ENCODE measurements at places on chromosomes 4 and X.

GRCh38 chr4:68654946-68655721, 15.3 kb downstream of the UGT2B15 start:
- DNase-seq: no peak

GRCh38 chr4:15130441-15130840, 128.2 kb downstream of the CPEB2 start:
- no peak for DNase-seq

- no peak for DNase-seq
Observed at GRCh38 chrX:124383354-124383753, 37.0 kb downstream of the SH2D1A start.

- DNase-seq: no peak
Observed at GRCh38 chrX:129804806-129805205, 25.1 kb downstream of the SASH3 start.

- DNase-seq: no peak
Observed at GRCh38 chr4:163380703-163381102, 37.0 kb downstream of the NPY5R start.

GRCh38 chrX:152872522-152872921, 25.3 kb upstream of the ZNF185 start:
- DNase-seq: no peak

- no peak for DNase-seq
Observed at GRCh38 chrX:9874483-9874882, 88.3 kb downstream of the SHROOM2 start.

DNA sequence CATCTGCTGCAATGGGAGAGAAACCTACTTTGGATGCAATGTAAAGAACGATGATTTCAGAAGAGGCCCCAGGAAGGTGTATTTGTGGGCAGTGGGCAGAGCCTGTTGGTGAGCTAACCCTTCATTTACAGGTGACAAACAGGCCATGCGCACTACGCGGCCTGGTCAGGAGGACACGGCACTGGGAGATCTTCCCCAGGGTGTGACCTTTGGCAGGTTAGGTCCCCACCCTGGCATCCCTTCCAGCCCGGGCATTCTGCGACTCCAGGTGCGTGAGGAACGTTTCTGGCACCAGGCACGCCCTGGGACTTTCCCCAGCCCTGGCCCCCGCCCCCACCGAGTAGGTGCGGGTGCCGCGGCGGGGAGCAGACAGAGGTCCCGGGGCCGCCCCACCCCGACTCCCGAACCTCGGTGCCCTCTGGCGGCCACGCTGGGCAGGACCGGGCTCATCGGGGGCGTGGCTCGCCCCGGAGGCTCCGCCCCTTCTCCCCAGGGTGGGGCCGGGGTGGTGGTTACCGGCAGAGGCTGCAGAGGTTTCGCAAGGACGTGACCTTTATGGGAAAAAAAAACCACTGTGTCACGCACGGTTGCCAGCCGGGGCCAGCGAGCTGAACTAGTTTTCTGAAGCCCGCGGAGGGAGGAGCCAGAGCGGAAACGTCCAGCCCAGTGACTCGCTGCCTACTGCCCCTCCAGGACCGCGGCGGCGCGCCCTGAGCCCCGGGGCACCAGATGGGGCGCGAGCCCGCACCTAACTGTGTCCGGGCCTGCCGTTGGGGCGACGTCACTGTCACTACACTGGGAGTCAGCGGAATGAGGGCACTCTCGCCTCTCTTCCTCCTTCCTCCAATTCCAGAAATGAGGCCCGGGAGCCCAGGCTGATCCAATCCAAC, 5.0 kb upstream of the NYX start:
- DNase-seq: peak; percentile 94

- no peak for DNase-seq
Observed at GRCh38 chr4:37745946-37746345, 59.8 kb upstream of the RELL1 start.

GRCh38 chr4:883377-884095, 48.6 kb downstream of the GAK start:
- no peak for DNase-seq

- peak; percentile 53 for DNase-seq
Observed at GRCh38 chr4:1239141-1239949, 9.6 kb downstream of the CTBP1 start.

DNA sequence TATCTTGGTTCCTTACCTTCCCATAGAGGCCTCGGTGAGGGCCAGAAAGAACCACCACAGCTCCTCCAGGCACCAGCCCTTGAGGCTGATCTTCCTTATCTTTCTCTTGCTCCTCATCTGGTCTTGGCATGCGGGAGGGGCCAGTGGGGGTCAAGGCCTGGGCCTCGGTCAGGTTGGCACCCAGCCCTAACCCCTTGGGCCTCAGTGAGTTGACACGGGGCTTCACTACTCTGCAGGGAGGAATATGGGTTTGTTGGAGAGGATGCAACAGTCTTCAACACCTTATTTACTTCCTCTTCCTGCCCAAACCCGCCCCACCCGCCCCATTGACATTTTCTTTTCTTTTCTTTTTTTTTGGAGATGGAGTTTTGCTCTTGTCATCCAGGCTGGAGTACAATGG, 6.0 kb downstream of the GPKOW start:
- no peak for DNase-seq

- DNase-seq: no peak
Observed at GRCh38 chrX:139156356-139156755, 374.2 kb upstream of the F9 start.

DNA sequence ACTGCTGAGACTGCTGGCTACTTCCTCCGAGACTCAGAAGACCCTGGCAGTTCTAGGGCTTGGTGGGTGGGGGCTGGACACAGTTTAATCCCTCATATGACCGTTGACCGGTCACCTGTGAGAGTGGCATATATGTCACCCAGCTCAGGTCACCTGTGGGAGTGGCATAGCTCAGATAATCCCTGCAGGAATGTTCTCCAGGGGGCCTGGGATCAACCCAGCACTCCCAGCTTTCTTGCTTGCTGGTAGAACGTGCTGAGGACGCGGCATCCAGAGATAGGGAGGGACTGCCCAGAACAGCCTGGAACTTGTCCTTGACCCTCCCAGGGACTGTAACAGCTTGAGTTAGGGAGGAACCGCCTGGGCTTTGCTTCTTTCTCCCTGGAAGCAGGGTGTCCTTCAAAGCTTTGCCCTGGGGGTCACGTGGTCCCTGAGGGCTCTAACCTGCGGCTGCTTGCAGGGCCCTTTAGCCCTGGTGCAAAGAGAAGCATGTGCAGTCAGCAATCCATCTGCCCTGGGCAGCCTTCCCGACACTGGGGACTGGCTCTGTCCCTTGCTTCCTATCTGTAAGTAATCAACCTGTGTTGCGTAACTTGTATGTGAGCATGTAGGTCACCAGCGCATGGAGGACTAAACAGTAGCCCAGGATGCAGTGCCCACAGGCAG, 55.3 kb downstream of the ZFYVE28 start:
- peak; percentile 60 for DNase-seq

- DNase-seq: no peak
Observed at GRCh38 chrX:39726771-39727170, 371.0 kb downstream of the BCOR start.

- DNase-seq: no peak
Observed at GRCh38 chrX:85517994-85518718, 138.7 kb upstream of the POF1B start.

DNA sequence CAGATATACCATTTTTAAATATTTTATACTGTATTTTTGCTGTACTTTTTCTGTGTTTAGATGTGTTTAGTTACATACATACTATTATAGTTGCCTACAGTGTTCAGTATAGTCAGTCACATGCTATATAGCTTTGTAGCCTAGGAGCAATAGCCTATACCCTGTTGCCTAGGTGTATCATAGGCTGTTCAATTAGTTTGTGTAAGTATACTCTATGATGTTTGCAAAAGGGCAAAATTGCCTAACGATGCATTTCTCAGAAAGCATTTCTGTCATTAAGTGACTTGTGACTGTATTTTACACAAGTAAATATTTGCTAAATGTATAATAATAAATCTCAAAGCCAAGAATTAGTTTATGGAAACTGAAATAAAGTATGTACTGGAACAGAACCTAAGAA, 9.5 kb downstream of the ETFDH start:
- no peak for DNase-seq

- DNase-seq: no peak
Observed at GRCh38 chrX:29531336-29531735, 684.0 kb upstream of the MAGEB2 start.

DNA sequence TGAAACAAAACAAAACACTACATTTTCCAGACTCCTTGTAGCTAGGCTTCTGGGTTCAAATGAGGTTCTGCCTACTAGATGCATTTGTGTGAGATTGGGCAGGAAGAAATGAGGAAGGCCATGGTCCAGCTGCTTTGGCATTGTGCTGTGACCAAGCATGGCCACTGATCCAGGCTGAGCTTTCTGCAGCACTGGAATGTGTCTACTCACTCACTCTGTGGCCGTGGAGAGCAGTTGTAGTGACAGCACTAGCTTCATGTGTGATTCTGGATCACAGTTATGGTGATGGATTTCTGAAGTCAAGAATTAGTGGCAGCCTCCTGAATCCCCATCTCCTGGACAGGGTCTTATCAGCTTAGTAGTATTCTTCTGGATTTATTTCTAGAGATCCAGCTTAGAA, 358.9 kb downstream of the GPAT3 start:
- DNase-seq: no peak

- DNase-seq: no peak
Observed at GRCh38 chr4:19993242-19993641, 258.5 kb upstream of the SLIT2 start.

GRCh38 chr4:110266136-110266535, 67.7 kb upstream of the ELOVL6 start:
- DNase-seq: no peak

DNA sequence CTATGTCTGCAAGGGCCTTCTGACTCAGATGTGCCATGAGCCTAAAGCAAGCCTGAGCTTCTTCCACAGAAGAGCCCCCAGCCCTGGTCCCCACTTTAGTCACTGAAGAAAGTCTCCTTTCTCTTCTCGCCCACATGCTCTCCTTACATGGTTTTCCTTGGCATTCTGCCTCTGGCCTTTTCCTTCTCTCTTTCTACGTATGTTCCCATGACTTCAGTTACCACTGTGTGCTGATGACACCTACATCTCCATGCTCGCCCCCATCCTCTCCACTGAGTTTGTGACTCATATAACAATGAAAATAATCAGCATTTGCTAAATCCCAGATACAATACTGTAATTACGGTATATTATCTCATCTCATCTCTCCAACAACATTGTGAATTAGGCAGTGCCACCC, 149.3 kb downstream of the AMMECR1 start:
- no peak for DNase-seq

- no peak for DNase-seq
Observed at GRCh38 chrX:50813843-50814661, at the start of gene SHROOM4. SHROOM4 (minus strand) TSS chrX:50814194; CDS start chrX:50814018, 176 bp downstream.

- no peak for DNase-seq
Observed at GRCh38 chr4:53088152-53088551, 226.0 kb downstream of the RASL11B start.

GRCh38 chr4:47736555-47736954, 101.3 kb downstream of the CORIN start:
- DNase-seq: no peak

DNA sequence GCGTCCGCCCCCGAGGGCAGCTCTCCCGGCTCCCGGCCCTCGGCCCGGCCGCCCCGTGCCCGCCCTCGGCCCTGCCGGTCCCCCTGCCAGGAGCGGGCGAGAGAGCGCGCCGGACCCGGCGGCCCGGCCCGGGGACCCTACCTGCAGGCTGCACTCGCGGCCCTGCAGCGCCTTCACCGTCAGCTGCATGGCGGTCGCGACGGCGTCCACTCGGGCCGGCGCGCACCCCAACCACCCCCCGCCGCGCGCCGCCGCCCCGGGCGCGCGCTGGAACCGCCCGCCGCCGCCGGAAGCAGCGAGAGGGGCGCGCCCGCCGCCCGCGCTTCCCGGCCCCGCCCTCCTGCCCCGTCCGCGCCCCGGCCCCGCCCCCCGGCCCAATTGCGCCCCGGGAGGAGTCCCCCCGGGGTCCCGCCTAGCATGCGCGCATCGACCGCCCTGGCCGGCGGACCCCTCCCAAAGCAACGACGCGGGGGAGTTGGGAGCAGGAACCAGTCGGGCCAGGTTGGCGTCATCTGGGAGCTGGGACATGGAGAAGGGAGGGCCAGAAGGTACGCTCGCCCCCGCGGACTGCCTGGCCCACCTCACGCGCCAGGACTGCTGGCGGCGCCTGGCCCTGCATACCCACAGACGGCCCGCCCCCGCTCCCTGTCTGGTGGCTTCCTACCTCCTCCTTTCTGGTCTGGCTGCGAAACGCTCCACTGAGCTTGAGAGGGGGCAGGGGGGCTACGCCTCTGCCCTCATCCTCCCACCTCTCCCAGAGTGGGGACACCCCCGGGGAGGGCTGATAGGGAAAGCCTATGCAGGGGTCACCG, at the start of gene UBL4A:
Gene UBL4A (minus strand): TSS at position 220 of the 812 bp plus-strand sequence. CDS start 31 bp downstream, at position 189.
- peak; percentile 83 for DNase-seq

- DNase-seq: no peak
Observed at GRCh38 chr4:56200275-56200674, 187.0 kb downstream of the AASDH start.

GRCh38 chr4:82667761-82668480, 106.1 kb upstream of the TMEM150C start:
- no peak for DNase-seq

- DNase-seq: no peak
Observed at GRCh38 chr4:113069212-113069892, 19.9 kb downstream of the ANK2 start.

DNA sequence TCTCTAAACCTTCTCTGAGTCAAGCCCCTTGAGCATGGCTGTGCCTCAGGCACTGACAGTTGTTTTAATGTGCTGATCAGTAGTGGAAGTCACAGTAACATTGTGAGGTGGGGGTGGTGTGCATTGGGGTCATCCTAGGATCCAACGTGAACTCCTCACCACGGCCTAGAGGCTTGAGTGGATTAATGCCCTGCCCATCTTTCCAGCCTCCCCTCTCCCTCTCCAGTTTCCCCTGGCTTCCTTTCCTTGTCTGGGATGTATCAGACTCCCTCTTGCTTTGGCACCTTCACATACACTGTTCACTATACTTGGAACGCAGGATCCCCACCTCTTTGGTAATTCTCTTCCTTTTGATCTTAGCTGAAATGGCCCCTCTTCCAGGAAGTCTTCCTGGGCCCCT, 13.3 kb upstream of the PJA1 start:
- DNase-seq: no peak

DNA sequence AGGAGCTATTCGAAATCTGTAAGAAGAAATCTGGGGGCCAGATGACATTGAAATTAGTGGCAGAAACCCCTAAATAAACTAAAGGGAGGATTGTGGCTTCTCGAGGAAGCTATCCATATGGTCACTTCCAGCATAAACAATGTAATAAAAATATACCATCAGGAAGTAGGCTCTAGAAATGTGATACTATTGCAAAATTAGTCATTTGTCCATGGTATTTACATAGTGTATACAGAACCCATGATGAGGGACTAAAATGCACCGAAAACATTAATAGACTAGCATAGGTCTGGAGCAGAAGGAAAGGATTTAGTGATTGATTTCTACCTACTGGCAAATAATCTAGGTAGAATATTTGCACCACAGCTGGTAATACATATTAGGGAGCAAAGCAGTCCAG, 1344.0 kb downstream of the FSTL5 start:
- no peak for DNase-seq

DNA sequence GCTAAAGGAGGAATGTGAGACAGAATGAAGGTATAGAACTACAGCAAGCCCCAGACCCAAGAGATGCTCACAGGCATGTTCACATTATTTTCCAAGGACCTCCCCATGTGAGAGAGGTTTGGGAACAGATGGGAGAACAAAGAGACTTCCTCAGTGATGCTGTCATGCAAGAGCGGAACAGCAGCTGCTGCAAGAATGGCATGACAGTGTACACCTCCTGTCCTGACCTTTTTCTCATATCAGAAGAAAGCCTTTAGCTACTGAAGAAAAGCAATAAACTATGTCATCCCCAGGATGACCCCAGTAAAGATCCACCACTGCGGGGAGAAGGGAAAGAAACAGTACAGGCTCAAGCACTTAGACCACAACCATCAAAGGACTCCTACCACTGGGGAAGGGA, 7.2 kb downstream of the PRDM5 start:
- no peak for DNase-seq
